ENCODE measurements at places on chromosomes 16 and 17.
A peak's percentile ranks its signal among the peaks of the same experiment; 100 is the strongest.

GRCh38 chr17:4998027-4998731 lies 429 bp downstream of the KIF1C start:
- DNase-seq, result no peak

- DNase-seq, result no peak
Observed at GRCh38 chr17:73288534-73289302, 23.1 kb downstream of the CDC42EP4 start.

GRCh38 chr17:64173646-64174045 lies 43.7 kb upstream of the ERN1 start:
- no peak for DNase-seq

DNA sequence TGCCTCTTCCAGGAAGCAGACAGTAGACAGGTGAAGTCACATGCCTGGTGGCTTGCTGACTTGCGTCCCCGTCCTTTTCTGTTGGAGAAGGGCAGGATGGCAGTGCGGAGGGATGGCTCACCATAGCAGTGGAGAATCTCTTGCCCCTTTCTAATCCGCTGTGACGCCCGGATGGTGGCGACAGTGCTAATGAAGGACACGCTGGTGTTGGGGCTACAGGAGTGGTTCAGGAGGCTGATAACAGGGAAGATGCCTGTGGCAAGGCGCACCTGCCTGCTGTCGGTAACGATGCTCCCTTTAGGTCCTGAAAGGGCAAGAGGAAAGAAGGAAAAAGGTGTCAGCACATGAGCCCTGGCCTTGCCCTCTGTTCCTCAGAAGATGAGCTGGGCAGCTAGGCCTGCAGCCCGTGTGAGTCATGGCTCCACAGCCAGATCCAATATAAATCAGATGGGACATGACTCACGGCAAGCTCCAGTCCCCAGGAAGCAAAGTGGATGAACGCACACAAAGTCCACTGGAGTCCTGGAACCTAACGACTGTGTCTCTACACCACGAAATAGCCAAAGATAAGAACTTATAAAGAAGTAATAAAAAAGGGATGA lies 25.5 kb downstream of the SERPINF1 start:
- DNase-seq, result no peak

GRCh38 chr17:77457572-77458201 lies 316.9 kb downstream of the SEC14L1 start:
- no peak for DNase-seq

GRCh38 chr17:77884019-77884418 lies 74.5 kb upstream of the TNRC6C start:
- DNase-seq, result peak; percentile 52

DNA sequence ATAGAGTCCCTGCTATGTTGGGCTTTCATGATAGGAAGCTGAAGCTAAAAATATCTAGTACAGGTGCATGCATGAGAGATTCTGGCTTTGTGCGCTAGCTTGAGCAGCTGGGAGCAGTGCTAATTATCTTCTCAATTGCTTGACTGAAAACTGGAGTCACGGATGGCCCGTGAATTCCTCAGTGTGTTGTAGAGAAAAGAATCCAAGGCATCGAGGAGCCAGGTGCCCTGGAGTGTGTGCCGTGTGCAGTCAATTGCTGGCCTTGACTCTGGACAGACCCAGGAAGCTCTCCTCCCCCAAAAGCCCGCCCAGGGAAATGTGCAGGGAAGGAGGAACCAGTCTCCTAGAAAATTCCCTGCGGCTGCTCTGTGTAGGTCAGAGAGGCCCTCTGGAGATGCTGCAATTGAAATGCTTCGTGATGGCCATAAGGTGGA lies 14.2 kb downstream of the LGALS3BP start:
- no peak for DNase-seq

DNA sequence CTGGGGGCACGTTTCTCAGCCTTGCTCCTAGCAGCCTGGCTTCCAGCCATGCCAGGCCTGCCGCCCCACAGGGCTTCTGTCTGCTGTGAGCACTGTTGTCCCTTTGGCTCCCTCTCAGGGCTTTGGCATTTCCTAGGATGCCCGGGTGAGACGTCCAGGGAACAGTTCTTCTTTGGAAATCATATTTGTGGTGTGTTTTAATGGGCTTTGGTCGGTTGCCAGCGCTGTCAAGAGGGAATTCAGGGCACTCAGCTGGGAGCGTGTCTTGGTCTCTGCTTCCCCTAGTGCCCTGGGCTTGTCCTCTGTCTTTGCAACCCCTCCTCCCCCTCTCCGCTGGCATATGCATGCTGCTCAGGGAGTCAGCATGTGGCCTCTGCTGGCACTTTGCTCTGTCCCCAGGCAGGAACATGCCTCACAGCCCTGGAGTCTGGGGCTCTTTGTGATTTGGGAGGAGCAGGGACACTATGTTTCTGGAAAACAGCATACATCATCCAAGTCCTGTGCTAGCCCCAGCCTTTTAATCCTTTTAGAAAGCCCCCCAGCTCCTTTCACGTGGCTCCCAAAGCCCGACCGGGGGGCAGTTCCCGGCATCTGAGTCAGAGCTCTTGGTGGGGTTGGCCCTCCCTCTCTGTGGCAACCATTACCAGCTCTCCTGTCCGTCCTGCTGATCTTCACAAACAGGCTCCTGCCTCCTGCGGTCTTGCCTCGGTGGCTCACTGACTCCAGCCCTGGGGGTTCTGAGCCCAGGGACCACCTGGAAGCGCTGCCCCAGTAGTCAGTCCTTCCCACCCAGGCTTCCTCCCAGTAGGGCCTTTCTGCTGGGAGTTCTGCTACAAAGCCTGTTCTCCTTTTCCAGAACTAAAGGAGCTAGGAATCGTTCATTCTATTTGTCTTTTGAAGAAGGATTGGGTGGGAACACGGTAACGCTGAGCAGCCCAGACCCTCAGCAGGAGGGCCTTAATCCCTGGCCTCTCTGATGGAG lies 26.7 kb downstream of the SAP30BP start:
- no peak for DNase-seq

DNA sequence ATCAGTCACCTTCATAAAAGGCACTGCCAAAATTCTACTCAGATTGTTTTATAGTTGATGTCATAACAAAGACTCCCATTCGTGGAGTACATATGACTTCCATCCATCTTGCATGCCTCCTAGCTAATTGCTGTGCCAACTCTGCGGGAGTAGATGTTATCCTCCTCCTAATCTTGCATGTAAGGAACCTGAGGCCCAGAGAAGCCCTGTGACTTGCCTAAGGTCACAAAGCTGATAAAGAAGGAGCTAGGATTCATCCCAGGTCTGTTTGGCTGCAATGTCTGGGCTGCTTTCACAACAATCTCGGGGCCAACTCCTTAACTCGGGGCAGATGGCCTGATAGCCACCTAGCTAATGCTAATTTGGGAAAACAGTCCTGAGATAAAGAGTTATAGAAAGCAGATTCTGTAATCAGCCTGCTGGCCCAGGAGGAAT lies 87.3 kb downstream of the YPEL2 start:
- no peak for DNase-seq

- DNase-seq, result no peak
Observed at GRCh38 chr17:48994549-48995303, 2.5 kb upstream of the IGF2BP1 start.

DNA sequence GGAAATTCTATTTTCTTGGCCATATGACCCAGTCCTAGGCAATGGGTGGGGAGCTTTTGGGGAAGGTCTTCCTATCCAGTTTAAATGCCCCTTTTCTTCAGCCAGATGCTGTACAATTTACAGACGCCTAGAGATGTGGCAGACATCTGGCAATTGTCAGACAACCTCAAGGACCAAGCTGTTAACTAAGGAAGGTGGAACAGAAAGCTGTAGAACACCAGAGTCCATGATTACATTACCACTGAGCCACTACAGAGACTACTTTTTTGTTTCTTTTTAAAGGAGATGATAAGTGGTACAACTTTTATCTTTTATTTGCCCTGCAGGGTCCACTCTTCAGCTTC lies 21.1 kb upstream of the CORO6 start:
- no peak for DNase-seq

DNA sequence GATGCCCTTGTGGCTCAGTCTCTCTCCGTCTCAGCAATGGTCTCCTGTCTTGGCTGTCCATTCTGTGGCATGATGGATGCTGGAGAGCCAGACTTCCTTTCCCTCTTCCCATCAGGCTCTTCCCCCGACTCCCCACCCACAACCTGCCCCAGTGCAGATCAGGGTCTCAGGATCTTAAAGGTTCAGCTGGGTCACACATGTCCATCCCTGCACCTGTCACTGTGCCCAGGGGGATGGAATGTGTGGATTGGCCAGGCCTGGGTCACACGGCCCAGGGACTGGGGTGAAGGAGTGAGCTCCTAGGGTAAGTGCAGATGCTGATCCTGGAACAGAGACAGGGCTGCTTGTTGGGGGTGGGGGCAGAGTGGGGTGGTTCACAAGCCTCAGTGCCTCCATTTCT lies 23.0 kb downstream of the ADGRG5 start:
- DNase-seq, result no peak

- no peak for DNase-seq
Observed at GRCh38 chr16:84153660-84154214, 8.6 kb downstream of the DNAAF1 start.

- no peak for DNase-seq
Observed at GRCh38 chr17:58534901-58535421, 20.5 kb upstream of the MTMR4 start.

DNA sequence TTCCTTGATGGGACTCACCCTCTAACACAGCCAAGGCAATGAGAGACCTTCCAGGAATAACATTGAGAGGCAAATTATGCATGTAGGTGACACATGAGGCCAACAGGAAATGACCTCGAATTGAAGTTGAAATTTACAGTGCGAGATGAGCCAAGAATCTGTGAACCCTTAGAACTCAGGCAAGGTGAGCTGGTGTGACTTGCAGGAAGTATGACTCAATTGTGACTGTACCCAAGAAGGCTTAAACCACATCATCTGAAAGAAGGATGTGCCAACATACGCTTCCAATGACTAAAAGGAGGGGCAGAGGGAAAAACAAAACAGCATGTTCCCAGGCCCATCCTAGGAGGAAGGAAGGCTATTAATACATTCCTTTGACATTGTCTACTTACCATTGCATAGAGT lies 44.8 kb downstream of the PITPNC1 start:
- DNase-seq, result peak; percentile 45

- no peak for DNase-seq
Observed at GRCh38 chr17:71402661-71403141, 718.1 kb upstream of the SOX9 start.

DNA sequence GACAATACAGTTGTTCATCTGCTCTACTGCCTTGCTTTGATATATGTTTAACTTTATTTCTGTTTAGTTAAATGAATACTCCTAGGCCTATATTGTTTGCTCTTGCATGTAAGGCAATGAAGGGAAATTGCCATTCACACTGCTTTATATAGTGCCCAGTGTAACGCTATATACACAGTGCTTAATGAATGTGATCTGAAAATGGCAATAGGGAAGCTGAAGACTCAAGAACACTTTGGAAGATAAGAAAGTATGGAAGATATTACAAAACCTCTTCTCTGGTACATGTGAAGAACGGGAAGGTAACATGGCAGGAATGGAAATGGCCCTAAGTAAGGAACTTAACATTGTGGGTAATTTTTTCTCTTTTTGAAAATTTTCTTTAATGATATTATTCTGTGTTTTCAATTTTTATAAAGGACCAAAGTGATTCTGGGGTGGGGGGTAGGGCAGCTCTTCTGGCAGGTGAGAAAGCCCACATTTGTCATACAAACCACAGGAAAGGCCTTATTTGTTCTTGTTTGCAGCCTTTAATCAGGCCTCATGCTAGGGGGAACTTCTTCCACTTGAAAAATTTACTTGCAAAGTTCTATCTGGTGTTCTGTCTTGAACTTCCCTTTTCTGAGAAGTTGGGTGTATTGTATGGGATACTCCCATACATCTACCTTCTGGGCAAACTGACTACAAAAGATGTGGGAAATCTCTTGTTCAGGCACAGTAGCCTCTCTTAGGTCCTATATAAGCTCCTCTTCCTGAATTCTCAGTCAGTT lies 100.8 kb upstream of the CORO6 start:
- DNase-seq, result no peak

GRCh38 chr16:83806036-83806435 lies 1.7 kb upstream of the HSBP1 start:
- no peak for DNase-seq

- no peak for DNase-seq
Observed at GRCh38 chr16:49884033-49885015, 28.4 kb upstream of the ZNF423 start.

DNA sequence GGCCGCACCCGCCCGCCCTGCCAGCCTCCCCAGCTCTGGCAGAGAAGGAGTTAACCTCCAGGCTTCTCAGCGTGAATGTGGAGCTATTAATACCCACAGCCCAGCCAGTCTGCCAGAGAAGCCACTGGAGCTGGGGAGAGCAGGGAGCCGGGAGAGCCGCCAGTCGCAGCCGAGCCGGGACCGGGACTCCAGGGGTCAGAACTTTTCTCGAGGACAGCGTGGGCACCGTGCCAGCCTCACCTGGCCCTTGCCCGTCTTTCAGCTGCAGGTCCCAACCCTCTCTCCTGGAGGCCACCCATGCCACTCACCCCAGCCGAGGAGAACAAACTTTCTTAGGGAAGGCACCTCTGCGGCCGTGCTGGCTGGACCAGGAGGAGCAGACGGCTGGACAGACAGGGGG lies 33.8 kb upstream of the SBK1 start:
- DNase-seq, result no peak

DNA sequence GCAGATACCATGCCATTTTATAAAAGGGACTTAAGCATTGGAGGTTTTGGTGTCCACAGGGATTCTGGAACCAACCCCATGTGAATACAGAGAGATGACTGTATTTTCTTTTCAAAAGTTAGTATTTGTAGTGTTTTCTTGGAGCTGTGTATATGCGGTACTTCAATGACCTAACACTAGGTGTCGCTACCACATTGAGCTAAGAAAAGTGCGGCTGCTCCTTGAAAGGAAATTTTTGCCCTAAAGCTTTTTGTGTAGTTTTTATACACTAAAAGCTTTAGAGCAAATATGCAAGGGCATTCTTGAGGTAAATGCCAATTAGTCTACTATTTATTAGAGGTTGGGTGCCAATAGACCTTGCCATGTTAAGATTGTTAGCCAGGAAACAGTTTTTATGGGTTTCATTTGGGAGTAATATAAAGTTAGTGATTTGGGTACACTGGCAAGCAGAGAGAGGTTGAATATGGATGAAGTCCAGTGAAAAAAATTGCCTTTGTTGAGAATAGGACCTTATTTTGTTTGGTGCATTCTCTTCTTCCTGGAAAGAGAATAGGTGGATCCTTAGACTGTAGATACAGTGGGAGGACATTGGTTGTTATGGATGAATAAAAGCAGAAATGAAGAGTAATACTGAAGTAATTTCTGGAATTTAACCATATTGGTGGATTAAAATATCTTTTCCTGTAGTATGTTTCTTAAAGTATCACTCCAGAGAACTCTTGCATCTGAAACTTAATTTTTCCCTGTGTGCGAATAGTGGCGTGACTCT lies 43.3 kb downstream of the BCAS3 start:
- DNase-seq, result no peak

- no peak for DNase-seq
Observed at GRCh38 chr16:3138342-3138741, 3.5 kb downstream of the ZNF213 start.

- no peak for DNase-seq
Observed at GRCh38 chr17:6046431-6046830, 23.7 kb upstream of the WSCD1 start.

DNA sequence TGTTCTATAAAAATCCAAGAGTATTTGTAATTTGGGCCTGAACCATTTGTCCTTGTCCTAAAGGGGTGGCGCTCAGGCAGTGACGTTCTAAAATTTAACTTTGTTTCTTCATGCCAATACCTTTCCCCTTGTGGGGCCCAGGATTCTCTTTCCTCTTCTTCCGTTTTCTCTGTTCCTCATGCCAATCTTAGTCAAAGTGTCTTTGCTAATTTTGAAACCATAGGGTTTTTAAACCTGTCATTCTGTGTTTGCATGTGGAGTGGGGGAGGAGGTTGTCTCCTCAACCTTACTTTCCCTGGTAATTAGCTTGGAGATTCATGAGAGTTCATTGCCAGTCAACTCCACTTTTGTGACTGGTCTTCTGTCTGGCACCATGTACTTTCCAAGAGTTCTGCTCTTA lies 337.1 kb downstream of the MAF start:
- DNase-seq, result no peak
